ENCODE measurements at places on chromosomes 16 and 17. TPM values are rescaled to one million over a fixed set of nuclear protein-coding genes. Genes with fewer than 3 reads are reported as not detected.

GRCh38 chr17:19290066-19290705 is 53.0 kb downstream of the EPN2 start:
- no peak for DNase-seq
- H3K36me3 ChIP-seq, result no peaks in the 10 kb centered on the region
- no peak overlapping the region for H3K4me3 ChIP-seq
- H3K27ac ChIP-seq, result peak overlapping the region; percentile 51

DNA sequence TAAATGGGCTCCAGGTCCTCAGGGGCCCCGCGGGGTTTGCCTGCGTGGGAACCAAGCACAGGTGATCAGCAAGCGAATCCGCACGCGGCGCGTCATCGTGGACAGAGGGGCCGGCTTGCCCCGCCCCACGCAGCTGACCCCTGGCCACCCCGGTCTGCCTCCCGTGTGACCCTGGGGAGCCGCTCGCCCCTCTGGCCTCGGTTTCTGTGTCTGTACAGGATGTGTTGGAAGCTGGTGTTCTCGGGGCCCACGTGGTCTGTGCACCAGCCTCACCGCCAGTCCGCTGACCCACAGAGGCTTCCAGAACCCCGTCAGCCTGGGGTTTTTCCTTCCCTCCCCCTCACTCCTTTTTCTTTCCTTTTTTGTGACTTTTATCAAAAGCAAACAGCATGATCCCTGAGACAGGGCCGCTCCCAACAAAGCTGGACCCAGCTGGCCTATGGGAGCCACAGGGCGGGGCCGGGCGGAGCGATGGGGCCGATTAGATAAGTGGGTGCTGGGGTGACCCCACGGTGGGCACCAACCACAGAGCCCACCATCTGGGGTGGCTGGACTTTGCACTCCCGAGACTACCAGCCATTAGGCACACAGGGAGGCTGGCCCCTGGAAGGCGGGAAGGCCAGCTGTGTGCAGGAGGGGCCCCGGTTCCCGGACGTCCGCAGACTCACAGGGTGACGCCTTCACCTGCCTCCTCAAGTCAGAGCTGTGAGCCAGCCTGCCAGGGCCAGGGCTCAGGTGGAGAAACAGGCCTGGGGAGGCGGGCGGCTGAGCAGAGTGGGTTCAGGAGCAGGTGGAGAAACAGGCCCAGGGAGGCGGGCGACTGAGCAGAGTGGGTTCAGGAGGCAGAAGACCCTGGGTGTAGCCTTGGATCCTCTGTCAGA is 56.0 kb downstream of the ZFPM1 start:
- peak overlapping the region; percentile 20 for H3K4me3 ChIP-seq
- H3K36me3 ChIP-seq, result no peaks in the 10 kb centered on the region
- H3K27me3 ChIP-seq, result no peaks in the 10 kb centered on the region
- H3K4me1 ChIP-seq, result peaks cover 20% of the 10 kb centered on the region
- peak; percentile 53 for DNase-seq

DNA sequence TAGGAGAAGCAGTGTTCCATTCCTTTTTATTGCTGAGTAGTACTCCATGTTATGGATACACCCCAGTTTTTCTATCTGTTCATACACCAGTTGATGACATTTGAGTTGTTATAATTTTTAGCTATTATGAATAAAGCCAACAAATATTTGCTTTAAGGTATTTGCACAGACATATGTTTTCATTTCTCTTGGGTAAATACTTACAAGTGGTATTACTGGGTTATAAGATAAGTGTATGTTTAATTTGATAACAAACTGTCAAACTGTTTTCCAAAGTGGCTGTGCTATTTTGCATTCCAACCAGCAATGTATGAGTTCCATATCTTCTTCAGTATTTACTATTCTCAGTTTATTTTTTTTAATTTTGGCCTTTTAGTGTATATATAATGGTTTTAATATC is 27.7 kb upstream of the GFOD2 start:
- no peaks in the 10 kb centered on the region for H3K27me3 ChIP-seq
- no peak overlapping the region for H3K27ac ChIP-seq
- H3K36me3 ChIP-seq, result no peaks in the 10 kb centered on the region
- no peak overlapping the region for H3K4me3 ChIP-seq
- DNase-seq, result no peak

DNA sequence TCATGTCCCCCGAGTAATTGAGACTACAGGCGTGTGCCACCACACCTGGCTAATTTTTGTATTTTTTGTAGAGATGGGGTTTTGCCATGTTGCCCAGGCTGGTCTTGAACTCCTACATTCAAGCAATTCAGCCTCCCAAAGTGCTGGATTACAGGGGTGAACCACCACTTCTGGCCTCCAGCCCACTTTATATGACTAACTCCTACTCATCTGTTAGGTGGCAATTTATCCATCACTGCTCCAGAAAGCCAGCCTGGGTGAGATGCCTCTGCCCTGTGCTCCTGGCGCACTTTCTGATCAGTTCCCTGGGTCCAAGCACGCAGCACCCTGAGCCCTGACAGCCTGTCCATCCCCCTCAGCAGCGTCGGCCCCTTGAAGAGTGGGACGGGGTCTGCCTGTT is 29.4 kb downstream of the ADAM11 start:
- no peak overlapping the region for H3K4me3 ChIP-seq
- H3K27ac ChIP-seq, result no peak overlapping the region
- H3K27me3 ChIP-seq, result no peaks in the 10 kb centered on the region
- no peaks in the 10 kb centered on the region for H3K36me3 ChIP-seq
- no peak for DNase-seq

DNA sequence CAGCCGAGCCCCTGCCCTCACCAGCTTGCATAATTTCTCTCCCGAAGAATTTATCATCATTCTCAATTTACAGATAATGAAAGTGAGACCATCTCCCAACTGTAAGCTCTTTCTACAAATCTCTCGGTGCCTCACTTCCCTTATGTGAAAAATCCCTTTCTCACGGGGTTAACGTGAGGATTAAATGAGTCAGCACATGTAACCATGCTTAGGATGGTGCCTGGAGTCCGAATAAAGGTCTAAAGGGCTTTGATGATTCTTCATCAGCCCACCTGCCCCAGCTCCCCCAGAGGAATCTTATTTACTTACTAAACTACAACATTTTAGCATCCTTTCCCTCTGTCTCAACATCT is 24.8 kb upstream of the PIK3R6 start:
- no peak overlapping the region for H3K27ac ChIP-seq
- H3K27me3 ChIP-seq, result no peaks in the 10 kb centered on the region
- DNase-seq, result no peak

GRCh38 chr17:72076678-72077030 is 44.2 kb upstream of the SOX9 start:
- no peaks in the 10 kb centered on the region for H3K27me3 ChIP-seq
- H3K27ac ChIP-seq, result no peak overlapping the region
- no peak overlapping the region for H3K4me3 ChIP-seq
- DNase-seq, result no peak
- no peaks in the 10 kb centered on the region for H3K36me3 ChIP-seq
- H3K4me1 ChIP-seq, result no peaks in the 10 kb centered on the region

DNA sequence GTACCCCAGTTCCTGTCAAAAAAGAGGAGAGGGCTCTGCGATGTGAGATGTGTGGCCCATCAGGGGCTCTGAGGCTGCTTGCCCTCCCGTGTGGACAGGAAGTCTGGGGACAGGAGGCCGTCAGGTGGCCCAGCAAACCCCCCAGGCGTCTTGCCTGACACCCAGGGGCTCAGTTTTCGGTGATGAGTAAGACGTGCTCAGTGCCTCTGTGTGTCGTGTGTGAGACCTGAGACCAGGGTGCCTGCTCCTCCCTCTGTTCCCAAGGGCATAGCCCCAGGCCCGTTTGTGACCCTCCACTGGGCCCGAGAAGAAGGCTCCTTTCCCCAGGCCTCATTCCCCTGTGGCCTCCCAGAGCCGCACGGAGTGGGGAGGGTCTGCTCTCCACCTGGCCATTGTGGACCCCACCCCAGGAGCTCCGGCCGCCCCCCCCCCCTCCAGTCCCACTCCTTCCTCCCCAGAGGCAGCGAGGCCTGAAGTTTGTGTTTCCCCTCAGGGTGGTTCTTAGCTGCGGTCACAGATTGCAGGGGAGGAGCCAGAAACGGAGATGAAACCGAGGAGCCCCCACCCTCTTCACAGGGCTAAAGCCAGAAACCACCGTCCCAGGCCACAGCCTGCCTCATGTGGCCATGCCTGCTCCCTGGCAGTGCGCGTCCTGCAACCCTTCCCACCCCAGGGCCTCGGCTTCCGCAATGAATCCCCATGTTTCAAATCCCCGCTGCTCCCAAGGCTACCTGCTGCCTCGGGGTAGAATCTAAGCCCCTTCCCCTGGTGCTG is 4.9 kb upstream of the ACTG1 start:
- peaks cover 43% of the 10 kb centered on the region for H3K4me1 ChIP-seq
- H3K27me3 ChIP-seq, result peaks cover 1% of the 10 kb centered on the region
- peak; percentile 67 for DNase-seq
- no peaks in the 10 kb centered on the region for H3K36me3 ChIP-seq

DNA sequence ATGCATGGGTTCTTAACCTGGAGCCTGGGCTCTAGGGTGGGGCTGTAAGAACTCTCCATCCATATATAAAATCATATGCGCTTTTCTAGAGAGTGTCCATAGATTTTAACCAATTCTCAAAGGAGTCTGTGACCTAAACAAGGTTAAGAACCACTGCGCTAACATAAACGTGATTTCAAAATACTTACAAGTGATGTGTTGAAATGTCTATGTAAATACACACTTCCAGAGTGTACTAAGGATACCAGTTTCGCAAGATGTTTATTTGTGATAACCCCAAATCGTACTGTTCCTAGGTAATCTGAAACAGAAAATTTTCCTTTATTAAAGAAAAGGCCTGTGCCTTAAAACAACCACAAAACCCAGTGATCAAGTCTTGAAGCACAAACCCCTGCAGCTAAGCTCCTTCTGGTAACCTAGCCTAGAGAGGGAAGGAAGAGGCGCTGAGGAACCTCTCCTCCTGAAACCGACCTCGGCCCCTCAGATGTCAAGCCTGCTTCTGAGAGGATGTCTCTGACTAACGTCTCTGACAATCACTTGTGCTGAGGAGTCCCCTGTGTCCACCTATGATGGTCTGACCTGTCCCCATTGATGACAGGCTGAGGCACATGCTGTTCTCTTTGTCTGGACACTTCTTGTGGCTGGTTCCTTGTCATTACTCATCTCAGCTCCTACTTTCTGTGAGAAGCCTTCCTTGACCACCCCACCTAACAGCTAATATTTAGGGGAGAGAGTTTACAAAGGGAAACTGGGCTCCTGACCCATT is 32.2 kb downstream of the SNN start:
- H3K4me3 ChIP-seq, result no peak overlapping the region
- H3K36me3 ChIP-seq, result peaks cover 51% of the 10 kb centered on the region
- DNase-seq, result no peak
- no peak overlapping the region for H3K27ac ChIP-seq

DNA sequence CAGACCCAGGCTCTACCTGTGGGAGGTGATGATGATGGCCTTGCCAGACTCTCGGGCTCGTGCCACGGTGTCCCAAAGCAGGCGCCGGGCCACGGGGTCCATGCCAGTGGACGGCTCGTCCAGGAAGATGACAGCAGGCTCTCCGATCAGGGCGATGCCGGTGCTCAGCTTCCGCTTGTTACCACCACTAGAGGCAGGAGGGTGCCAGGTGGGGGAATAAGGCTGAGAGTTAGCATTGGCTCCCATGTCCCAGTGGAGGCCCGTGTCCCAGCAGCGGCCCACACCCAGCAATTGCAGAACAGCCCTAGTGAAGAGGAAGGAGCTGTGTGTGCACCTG is 10.3 kb upstream of the RNPS1 start:
- H3K4me3 ChIP-seq, result no peak overlapping the region
- H3K27ac ChIP-seq, result no peak overlapping the region
- H3K27me3 ChIP-seq, result no peaks in the 10 kb centered on the region
- H3K36me3 ChIP-seq, result no peaks in the 10 kb centered on the region
- H3K4me1 ChIP-seq, result no peaks in the 10 kb centered on the region

The TRIM47 gene
- 38.8 TPM for total RNA-seq

The TEKT1 gene
- total RNA-seq, result not detected

The KCNAB3 gene
- 0.82 TPM for total RNA-seq

Measured in transverse colon (tissue), 4 donors.